ENCODE measurements at places on chromosomes 11 and 22.

GRCh38 chr11:86066657-86067008 lies 2.3 kb downstream of the PICALM start:
- no peak for DNase-seq

DNA sequence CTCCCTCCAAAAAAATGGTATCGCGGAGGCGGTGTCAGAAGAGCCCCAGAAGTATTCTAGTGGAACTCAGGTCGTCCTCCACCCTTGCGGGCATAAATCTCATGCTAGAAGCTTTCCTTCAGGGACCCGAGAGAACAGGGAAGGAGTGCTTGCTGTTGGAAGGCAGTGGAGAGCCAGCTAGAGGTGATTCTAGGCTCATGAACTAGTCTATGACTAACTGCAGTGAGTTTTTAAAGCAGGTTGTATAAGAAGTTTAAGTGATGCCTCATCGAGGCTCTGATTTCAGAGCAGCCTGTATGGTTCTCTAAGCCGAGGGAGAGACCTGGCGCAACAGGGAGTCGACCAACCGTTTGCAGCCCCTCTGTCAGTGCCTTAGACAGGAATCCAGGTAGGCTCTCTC lies 85.7 kb downstream of the TBC1D22A start:
- DNase-seq, result no peak

DNA sequence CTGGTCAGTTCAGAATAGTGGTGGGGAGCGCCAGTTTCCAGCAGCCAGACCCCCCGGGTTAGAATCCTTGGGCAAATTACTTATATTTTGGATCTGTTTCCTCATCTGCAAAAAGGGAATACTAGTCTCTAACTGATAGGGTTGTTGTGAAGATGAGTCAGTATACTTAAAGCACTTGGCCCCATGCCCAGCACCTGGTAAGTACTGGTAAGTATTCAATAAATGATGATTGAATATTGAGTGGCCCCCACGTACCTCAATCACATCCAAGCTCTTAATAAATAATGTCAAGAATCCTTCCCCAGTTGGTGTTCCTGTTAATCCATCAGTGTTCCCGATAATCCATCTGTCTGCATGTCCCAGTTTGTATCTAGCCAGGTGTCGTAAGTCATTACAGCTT lies 12.1 kb downstream of the ACP2 start:
- DNase-seq, result no peak

DNA sequence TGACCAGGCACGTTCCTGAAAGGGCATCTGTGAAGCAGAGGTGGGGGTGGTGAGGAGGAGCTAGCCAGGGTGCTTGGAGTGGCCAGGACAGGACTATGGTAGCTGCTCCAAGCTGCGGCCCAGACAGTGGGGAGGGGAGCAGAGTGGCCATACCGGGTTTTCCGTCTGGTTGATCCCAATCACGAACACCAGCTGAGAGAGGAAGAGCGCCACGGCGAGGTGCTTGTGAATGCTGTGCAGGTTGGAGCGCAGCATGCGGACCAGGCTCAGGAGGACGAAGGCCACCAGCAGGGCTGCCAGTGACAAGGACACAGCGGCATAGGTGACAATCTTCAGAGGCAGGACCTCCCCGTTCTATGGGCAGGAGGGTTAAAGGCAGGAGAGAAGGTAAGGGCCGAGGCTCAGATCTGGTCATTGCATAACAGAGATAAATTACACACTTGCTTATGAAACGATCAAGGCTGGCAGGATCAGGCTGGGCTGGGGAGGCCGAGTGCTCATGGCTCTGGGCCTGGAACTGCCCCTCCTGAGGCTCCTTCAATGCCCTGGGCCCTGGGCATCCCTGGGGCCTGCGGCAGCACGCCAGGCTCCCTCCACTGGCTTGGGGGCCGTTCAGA lies 41.5 kb downstream of the TRMU start:
- DNase-seq, result no peak

GRCh38 chr22:42277988-42278776 lies 7.7 kb upstream of the TCF20 start:
- peak; percentile 78 for DNase-seq

DNA sequence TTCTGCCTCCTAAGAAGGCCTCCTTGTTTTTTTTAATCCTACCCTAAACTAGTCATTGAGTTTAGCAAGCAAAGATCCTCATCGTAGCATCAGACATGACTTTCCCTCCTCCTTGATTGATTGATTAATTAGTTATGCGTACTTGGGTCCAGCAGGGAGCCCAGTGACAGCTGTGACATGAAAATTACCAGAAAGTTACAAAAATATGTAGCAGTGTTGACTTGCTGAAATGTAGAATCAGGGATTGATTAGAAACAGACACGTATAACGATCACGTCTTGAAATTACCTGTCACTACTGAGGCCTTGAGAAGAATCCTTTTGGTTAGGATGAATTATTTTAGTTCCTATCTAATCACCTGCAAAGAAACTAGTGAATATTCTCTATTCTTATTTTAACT lies 167.4 kb upstream of the MPPED2 start:
- DNase-seq, result no peak

DNA sequence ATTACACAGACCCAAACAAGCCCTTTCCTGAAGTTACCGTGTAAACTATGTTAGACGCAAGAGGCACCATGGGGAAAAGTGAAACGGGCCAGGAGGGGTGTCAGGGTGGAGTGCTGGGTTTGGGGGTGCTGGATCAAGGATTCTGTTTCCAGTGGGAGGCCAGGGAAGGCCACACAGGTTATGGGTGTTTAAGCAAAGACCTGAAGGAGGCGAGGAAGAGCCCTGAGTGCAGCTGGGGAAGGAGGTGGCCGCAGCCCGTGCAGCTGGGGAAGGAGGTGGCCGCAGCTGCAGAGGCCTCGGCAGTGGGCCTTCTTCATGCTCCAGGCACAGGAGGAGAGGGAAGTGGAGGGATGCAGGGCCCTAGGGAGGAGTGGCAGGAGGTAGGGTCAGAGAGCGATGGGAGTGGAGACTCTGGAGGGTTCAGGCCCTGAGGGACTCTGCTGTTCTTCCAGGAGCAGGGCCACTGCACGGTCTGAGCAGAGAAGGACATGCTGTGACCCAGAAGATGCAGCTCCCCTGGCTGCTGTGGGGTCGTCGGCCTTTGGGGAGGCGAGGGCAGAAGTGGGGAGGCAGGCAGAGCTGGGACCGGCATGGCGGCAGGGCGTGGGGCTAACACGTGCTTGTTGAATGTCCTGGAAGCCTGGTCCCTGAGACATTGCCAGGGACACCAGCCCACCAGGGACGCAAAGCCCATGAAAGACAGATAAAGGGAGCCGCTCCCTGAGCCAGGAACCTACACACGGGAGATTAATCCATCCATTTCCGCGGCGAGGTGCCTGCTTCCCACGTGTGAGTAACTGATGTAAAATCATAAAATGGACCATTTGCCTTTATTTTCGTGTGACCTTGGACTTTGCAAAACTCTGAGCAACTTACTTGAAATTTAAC lies 1049.1 kb downstream of the BRD1 start:
- no peak for DNase-seq

GRCh38 chr22:44479662-44480061 lies 18.4 kb downstream of the RTL6 start:
- no peak for DNase-seq

GRCh38 chr11:69390561-69390960 lies 90.9 kb upstream of the LINC01488 start:
- no peak for DNase-seq

- peak; percentile 96 for DNase-seq
Measured at GRCh38 chr11:75656044-75656727, 12.7 kb downstream of the MAP6 start.

- no peak for DNase-seq
Measured at GRCh38 chr11:70551351-70552166, 153.2 kb downstream of the CTTN start.

- DNase-seq, result peak; percentile 90
Measured at GRCh38 chr11:65357856-65358356, 3.4 kb downstream of the TIGD3 start.

DNA sequence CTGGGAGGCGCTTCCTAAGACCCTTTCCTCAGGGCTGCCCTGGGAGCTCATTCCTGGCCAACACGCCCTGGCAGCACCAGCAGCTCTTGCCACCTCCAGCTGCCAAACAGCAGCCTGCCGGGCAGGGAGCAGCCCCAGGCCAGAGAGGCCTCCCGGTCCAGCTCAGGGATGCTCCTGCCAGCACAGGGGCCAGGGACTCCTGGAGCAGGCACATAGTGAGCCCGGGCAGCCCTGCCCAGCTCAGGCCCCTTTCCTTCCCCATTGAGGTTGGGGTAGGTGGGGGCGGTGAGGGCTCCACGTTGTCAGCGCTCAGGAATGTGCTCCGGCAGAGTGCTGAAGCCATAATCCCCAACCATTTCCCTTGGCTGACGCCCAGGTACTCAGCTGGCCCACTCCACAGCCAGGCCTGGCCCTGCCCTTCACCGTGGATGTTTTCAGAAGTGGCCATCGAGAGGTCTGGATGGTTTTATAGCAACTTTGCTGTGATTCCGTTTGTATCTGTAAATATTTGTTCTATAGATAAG lies 7.6 kb downstream of the SLC39A13 start:
- no peak for DNase-seq

DNA sequence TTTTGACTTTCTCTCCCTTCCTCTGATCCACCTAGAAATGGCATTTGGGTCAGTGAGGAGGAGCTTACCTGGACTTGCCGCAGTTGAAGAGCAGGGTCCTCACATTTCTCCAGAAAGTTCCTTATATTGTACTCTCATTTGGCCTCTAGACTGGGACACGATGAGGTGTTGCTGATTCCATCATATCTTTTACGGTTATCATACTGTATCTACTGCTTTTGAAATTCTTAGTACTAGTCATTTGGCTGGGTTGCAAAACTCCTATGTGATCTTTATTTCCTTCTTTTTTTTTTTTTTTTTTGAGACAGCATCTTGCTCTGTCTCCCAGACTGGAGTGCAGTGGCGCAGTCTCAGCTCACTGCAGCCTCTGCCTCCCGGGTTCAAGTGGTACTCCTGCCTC lies 58.7 kb upstream of the FAM181B start:
- no peak for DNase-seq

DNA sequence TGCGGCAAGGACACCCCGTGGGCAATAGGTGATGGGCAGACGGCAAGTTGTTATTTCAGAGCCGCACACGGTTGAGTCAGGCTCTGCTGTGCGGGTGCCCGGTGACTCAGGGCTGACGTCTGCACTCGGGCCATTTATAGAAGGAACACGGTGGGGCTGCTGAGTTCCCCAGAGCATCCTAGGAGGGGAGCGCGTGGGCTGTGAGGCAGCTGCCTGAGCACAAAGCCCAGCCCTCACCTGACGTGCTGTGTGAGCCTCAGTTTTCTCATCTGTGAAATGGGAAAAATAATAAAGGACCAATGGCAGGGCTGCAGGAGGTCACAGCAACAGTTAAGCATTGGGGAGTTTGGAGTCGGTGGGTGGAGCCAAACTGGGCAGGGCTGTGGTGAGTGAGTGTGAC lies 11.3 kb upstream of the RHOD start:
- DNase-seq, result no peak

- DNase-seq, result no peak
Measured at GRCh38 chr11:45801723-45802315, 3.1 kb upstream of the SLC35C1 start.

GRCh38 chr11:122778148-122778547 lies 60.2 kb upstream of the CRTAM start:
- DNase-seq, result no peak

DNA sequence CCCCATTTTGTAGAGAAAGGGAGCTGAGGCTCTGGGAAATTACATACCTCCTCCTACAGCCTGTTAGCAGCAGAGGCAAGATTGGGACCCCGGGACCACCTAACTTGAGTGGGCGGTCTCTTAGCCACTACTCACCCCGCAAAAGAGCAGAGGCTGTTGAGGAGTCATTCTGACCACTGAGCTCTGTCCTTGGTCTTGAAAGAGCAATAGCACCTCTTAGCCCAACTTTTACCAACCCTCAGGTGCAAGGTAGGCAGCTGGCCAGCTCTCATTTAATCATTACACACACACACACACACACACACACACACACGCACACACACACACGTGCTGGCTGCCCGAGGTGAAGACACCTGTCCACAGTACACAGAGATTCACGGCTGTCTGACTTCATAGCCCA lies 115.8 kb upstream of the ASPHD2 start:
- DNase-seq, result no peak

- no peak for DNase-seq
Measured at GRCh38 chr11:70205766-70206165, 2.7 kb downstream of the FADD start.

- no peak for DNase-seq
Measured at GRCh38 chr11:86488553-86488952, 113.9 kb downstream of the CCDC81 start.

DNA sequence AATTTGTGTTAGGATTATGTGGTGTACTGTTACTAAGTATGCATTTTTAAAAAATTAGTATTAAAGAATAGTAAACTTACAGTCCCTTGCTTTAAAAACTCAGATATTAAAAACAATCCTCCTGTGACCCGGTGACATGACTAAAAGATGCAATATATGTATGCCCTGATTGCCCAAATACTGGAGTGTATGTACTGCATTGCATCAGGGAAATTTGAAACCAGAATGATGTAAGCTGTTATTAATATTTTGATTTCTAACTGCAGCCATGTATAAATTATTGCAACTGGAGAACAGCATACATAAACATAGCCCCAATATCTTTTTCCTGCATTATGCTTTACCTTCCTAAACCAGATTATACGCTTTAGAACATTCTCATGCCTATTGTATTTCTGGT lies 3.7 kb upstream of the HSPA8 start:
- DNase-seq, result no peak

- DNase-seq, result no peak
Measured at GRCh38 chr11:112471731-112472130, 211.1 kb upstream of the PLET1 start.

DNA sequence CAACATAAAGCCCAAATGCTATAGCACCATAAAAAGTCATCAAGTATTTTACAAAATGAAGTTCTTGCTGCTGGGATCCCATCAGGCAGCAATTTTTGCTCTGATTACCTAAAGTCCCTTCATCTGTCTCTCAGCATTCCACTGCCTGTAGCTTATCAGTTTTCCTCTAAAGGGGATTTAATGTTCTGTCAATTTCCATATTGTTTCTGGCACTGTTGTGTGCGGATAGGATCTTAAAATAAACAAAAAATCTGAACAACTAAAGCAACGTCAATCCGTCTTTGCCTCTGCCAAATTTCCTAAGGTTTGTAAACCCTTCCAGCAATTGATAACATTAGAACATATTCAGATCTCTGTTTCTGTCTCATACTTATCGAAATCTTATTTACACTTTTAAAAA lies 1126.3 kb upstream of the RAG2 start:
- no peak for DNase-seq

- no peak for DNase-seq
Measured at GRCh38 chr11:44781655-44782054, 54.9 kb downstream of the TSPAN18 start.

- DNase-seq, result no peak
Measured at GRCh38 chr11:106959800-106960199, 58.5 kb downstream of the GUCY1A2 start.

GRCh38 chr11:5690216-5690615 lies 626 bp downstream of the TRIM22 start:
- no peak for DNase-seq

- DNase-seq, result no peak
Measured at GRCh38 chr11:114057147-114057546, 2.4 kb upstream of the ZBTB16 start.

- DNase-seq, result no peak
Measured at GRCh38 chr22:30749272-30749671, 54.6 kb downstream of the OSBP2 start.
